ENCODE measurements at places on chromosomes 3 and 15.

DNA sequence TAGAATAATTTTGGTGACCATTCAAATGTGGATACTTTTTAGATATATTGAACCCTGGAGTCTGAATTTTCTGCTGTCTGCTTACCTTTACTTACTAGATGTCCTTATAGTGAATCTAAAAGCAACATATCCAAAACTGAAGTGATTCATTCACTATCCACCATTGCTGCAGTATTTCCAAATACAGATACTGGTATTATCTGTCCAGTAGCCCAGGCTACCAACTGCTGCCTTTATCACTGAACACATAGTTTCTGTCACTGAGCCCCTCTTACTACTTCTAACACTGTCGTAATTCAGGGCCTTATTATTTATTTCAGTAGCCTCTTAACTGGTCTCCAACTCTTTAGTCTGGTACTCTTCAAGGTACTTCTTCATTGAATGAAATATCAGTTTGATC is 49.2 kb downstream of the SLMAP start:
- no peak for DNase-seq

GRCh38 chr3:64078966-64079365 is 55.7 kb upstream of the PSMD6 start:
- DNase-seq: no peak

DNA sequence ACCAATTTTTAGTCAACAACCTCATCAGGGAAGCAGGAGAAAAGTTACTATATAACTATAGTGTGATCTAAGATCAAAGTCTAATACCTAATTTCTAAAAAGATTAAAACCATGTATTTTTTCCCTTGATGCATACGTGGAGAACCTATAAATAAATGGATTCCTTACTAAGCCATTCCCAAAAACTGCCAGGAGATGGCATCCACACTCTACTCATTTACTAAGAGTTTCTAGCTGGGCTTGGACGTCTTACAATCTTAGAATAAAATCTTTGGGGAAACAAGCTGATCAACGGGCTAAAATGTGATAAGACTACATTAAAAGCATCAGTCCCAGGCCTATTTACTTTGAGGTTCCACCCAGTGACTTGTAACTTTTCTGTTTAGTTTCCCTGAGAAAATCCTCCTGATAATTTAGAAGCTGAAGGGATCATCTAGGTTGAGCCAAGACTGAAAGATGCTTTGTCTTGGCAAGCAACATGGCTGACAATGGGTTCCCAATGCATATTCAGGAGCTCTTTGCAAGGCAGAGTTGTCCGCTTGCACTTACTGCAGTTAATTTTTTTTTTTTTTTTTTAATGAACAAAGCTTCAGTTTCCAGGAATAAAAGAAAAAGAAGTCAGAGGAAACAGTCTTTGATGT is 85.5 kb upstream of the FGF12 start:
- peak; percentile 31 for DNase-seq

DNA sequence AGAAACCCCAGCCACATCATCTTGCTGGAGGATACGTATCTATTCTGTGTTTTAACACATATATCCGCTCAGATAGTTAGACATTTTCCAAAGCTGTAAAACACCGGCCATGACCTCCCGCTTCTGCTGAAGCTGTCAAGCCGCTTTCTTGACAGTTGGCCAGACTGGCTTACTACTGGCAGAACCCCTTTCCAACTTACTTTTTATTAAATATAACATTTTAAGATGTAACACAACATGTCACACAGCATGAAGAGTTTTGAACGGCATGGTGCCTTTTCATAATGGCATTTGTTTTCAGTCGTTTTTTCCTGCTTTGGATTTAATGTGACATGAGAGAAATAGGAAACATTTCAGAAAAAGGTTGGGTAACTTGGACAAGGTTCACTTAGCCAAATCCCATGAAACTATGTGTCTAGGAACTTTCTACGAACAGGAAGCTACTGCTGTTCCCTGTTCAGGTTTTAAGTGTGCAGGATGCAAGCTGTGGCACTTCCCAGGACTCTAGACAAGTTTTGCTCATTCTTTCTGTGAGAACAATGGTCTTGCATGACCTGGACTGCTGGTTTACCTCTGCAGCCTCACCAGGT is 281.4 kb downstream of the THSD4 start:
- no peak for DNase-seq

DNA sequence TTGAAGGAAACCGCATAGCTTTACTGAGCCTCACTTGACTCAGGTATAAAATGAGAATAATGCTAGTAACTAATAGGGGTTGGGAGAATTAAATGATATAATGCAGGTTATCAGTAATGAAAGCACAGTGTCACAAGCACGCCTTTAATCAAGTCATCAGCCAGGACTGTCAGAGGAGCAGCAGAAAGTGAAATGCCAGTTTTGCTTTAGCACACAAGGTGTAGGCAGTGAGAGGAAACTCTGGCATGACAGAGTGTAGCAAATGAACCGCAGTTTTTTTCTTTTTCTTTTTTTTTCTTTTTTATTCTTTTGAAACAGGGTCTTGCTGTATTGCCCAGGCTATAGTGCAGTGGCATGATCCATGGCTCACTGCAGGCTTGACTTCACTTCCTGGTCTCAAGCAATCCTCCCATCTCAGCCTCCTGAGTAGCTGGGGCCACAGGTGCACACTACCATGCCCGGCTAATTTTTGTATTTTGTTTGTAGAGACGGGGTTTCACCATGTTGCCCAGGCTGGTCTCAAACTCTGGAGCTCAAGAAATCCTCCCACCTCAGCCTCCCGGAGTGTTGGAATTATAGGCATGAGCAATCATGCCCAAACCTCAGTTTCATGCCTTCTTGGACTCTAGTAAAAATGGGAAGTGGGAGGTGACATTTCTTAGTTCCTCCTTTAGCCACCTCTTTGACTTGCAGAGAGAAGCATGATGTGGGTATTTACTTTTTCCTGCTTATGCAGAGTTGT is 9.7 kb upstream of the SCAANT1 start:
- DNase-seq: no peak

DNA sequence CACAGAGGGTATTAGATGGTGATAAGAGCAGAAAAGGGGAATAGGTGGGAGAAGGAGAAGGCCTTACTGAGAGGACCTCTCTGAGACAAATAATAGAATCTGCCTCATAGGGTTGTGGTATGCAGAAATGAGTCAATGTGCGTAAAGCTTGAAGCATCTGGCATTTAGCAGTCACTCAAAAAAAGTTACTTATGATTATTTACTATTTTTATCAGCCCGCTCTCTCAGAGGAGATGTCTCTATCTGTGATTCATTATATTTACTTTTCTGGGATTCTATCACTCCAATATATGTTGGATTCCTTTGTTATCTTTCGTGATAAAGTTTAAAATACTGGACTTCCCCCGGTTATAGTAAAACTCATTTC is 4.6 kb upstream of the TM4SF1 start:
- no peak for DNase-seq

- DNase-seq: no peak
Observed at GRCh38 chr3:64150623-64151207, 74.6 kb downstream of the PRICKLE2 start.

DNA sequence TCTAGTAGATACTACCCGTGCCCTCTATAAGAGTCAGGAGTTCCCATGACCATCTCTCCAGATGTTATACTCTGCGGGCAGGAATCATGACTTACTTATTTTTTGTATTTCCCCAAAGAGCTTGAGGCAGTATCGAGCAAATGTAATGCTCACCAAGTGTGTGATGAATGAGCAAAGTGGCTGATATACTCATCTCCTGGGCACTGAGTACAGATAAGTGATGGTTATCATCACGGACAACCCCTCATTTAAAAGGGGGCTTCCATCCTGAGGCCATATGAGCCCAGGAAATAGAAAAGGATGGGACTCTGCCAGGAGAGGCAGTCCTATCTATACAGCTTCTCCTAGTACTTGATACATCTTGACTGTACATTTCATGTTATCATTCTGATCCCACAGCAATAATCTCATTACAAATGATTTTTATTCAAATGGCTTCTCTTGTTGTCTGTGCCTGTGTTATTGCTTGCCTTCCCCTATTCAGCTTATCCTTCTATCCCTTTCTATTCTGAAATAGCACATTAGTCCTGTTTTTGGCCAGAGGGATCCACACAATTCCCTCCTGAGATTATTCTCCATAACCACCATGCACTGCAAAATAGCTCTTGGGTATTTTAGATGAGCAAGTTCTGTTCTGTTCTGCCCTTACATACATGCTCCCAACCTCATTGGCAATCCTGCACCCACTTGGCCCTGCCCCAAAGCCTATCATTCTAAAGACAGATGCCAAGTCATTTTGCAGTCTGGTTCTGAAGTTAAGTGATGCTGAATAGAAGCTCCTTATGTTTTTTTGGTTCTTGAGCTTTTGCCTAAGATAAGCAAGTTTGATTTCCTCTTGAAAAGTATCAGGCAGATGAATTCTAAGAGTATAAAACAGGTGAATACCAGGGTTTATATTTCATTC is 48.0 kb upstream of the MRPL3 start:
- DNase-seq: no peak

GRCh38 chr15:38414357-38414756 is 39.6 kb upstream of the FAM98B start:
- DNase-seq: no peak

DNA sequence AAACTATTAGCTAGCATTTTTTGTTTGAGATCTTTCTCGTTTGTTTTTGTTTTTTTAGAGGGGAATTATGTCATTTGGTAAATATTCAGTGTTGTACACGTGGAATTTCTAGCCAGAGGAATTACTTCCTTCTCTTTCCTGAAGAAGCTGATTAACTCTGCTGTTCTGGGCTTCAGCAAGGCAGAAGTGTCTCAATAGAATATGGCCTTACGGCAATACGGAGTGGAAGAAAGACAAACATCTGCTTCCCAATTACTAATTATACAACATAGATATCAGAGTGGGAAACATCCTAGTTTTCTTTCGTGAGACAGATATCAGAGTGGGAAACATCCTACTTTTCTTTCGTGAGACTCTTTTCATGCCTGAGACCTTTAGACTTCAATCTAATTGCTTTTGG is 11.9 kb downstream of the P3H2 start:
- no peak for DNase-seq

DNA sequence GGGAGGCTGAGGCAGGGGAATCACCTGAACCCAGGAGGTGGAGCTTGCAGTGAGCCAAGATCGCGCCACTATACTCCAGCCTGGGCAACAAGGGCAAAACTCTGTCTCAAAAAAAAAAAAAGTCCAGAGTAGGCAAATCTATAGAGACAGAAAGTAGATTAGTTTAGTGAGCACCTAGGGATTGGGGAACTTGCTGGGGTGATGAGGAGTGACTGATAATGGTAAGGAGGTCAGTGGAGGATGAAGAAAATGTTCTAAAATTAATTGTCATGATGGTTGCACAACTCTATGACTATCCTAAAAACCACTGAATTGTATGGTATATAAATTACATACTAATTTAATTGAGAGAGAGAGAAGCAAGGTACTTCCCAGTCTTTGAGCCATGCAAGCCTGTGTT is 27.8 kb upstream of the LYZL4 start:
- DNase-seq: no peak

DNA sequence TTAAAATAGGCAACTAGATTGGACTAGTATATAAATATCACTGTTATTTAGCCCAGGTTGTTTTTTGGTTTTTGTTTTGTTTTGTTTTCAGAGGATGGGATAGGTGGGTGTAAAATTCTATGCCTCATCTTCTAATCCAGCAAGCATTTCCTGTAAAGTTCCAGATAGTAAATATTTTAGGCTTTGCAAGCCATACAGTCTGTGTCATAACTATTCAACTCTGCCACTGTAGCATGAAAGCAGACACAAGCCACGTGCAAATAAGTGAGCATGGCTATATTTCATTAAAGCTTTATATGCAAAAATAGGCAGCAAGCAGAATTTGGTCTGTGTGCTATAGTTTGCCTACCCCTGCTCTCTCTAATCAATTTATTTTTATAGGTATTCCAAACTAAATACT is 657.3 kb upstream of the TGFBR2 start:
- no peak for DNase-seq

- no peak for DNase-seq
Observed at GRCh38 chr3:13288732-13289718, 131.1 kb downstream of the NUP210 start.

- no peak for DNase-seq
Observed at GRCh38 chr15:78193731-78194567, 40.4 kb downstream of the ACSBG1 start.

DNA sequence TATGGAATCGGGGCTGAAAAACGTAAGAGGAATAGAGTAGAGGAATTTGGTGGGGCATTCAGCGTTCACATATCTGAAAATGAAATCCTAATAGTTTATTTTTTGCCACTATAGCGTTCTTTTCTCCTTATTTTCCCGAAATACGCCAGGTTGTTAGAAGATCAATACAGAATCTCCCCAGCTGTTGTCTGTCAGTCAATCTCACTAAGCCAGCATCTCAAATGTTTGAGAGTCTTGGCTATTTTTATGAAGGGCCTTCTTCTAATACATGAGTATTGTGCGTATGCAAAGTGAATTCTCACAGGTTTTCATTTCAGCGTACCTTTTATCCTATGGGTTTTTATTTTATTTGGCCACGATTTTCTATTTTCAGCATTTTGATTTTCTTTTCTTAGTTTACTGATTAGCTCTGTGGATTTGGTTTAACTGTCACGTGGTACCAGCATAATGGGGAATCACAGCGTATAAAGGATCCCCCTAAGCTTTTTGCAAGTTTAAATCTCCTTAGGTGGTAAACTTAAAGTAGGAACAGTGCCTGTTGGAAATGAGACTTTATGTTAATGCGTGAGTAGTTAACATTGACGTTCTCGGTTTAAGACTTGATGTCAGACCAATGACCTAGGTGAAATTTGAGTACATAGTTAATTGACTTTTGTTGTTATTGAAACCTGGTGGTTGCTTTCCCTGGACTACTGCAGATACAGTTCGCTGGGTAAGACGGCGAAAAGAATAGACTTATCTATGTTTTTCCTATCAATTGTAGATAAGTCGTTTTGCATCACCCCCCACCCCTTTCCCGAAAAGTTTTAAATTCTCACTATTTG is 1.3 kb downstream of the FXR1 start:
- no peak for DNase-seq

GRCh38 chr3:115169808-115170207 is 22.7 kb upstream of the ZBTB20 start:
- DNase-seq: no peak

GRCh38 chr3:59388555-59389270 is 338.9 kb upstream of the CFAP20DC start:
- no peak for DNase-seq

DNA sequence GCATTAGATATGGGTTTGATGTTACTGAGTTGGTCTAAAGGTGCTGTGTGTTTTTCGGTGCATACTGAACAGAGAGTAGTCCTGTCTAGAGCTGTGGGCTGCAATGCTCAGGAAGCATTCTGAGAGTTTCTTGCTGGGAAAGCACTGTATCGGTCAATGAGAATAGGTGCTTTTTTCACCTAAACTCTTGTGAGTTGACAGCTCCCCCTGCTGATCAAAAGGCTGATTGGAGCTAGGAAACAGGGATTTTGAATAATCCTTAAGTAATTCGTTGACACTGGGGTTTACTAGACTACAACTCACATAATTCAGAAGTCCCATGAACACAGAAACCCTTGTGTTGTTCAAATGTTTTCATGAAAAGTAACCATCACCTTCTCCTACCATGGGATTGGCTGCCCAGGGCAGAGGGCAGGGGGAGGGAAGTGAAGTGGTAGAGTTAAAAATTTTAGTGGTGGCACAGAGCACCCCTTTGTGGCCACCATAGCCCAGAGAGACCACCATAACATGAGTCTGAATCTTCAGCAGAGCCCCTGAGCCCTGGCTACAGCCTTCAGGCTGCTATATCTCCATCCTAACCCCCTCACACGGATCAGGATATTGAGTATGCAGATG is 13.0 kb upstream of the MANF start:
- no peak for DNase-seq
